NCI-H1092 (cell line): ENCODE measurements at places on chromosomes 16 and 17.

DNA sequence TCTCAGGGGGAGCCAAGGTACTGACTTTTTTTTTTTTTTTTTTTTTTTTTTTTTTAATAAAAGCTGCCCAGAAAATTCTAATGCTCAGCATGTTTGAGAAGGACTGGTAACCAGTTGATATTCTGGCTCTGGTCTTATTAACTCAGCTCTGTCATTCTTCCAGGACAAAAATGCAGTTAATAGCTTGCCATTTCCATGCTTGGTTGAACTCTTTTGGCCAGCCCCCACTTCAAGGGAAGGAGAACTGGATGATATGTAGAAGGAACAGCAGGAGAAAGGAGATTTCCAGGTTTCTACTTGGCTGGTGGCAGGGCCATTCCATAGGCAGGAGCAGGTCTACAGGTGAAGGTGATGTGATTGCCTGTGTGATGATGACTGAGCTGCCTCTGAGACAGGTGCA, 59.2 kb upstream of the TANC2 start:
- DNase-seq: no peak

GRCh38 chr16:56246051-56246817, 54.9 kb downstream of the GNAO1 start:
- DNase-seq: no peak

DNA sequence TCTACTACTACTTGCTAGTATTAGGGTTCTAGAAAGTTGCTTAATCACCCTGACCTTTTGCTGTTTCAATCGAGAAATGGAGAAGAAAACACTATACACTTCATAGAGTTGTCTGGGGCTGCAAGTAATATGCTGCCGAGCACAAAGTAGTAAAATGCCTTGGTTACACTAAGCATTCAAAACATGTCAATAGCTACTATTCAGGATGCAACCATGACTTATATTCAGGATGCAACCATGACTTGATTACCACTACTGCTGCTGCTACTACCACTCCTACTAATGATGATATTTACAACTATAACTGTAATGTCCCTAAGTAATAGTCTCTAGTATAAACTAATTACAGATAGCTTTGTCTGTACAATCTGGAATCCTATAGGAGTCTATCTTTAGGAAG, 35.3 kb downstream of the ADAMTS18 start:
- DNase-seq: no peak

DNA sequence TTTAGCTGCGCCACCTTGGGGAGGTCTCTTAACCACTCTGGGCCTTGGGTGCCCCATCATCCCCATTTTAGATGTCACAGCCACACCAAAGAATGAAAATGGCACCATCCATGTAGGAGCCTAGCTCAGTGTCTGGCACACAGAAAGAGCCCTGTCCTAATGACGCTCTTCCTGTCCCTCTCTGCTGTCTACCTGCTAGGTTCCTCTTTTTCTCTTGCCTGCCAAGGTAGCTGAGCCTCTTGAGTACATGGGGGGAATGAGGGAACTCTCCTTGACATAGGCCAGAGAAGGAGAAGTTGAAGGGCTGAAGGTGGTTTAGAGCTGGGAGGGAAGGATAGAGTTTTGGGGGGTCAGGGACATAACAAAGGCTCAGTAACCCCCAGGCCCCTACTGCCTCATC, 1.8 kb downstream of the RUNDC3A start:
- DNase-seq: no peak

- DNase-seq: no peak
Observed at GRCh38 chr16:77385481-77385880, 49.4 kb downstream of the ADAMTS18 start.

GRCh38 chr16:30407804-30408534, 563 bp downstream of the ZNF771 start:
- DNase-seq: no peak

DNA sequence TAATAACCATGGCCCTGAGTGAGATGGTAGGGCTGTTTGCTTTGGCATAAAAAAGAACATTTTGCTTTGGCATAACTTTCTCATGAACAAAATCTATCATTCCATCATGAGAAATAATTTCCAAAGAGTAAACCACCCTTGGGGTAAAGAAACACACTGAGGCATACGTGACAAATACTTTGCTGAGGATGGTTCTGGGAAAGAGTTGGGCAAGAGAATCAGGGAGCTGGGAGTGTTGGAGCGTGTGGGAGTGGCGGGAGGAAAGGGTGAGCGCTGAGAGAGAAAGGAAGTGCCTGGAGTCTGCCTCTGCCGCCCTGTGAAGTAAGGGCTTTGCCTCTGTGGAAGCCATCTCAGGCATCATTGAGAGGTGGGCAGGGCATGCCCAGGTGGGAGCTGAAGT, 60.2 kb upstream of the ARHGAP44 start:
- no peak for DNase-seq

- DNase-seq: no peak
Observed at GRCh38 chr17:75181608-75182318, 996 bp downstream of the SUMO2 start.

- DNase-seq: no peak
Observed at GRCh38 chr17:74977802-74978201, 5.2 kb upstream of the HID1 start.

DNA sequence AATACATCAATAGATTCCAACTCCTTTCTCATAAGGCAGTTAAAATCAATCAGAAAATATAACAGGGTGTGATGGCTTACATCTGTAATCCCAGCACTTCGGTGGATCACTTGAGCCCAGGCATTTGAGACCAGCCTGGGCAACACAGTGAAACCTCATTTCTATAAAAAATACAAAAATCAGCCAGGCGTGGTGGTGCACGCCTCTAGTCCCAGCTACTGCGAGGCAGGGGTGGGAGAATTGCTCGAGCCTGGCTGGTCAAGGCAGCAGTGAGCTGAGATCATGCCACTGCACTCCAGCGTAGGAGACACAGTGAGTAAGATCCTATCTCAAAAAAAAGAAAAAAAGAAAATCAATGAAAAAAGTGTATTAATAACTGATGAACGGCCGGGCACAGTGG, 258.6 kb downstream of the NTN1 start:
- no peak for DNase-seq

GRCh38 chr17:82959242-82959930, 119.6 kb upstream of the ZNF750 start:
- no peak for DNase-seq

- no peak for DNase-seq
Observed at GRCh38 chr17:61420052-61420451, 20.4 kb downstream of the TBX2 start.

DNA sequence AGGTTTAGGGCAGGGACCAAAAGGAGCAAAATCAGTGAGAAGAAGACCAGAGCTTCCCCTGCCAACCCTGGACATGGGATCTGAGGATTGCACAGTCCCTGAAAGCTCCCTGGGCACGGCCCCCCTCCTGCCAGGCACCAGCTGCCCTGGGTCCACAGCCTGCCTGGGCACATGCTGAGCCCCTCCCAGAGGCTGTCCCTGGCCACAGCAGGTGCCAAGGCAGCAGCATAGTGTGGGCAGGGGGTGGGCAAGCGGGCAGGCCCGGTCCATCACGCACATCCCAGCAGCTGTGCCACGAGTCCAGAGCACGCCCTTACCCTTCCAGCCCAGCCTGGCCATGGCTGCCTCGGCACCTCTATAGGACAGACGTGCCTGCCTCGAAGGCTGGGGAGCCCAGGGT, 12.7 kb downstream of the SCN4A start:
- no peak for DNase-seq

GRCh38 chr16:66925322-66925840, at the start of gene RRAD:
TSS of gene RRAD (minus strand) at chr16:66925535. CDS start at chr16:66925179, 356 bp downstream.
- DNase-seq: no peak

- no peak for DNase-seq
Observed at GRCh38 chr16:67555795-67556212, 6.5 kb upstream of the CTCF start.

DNA sequence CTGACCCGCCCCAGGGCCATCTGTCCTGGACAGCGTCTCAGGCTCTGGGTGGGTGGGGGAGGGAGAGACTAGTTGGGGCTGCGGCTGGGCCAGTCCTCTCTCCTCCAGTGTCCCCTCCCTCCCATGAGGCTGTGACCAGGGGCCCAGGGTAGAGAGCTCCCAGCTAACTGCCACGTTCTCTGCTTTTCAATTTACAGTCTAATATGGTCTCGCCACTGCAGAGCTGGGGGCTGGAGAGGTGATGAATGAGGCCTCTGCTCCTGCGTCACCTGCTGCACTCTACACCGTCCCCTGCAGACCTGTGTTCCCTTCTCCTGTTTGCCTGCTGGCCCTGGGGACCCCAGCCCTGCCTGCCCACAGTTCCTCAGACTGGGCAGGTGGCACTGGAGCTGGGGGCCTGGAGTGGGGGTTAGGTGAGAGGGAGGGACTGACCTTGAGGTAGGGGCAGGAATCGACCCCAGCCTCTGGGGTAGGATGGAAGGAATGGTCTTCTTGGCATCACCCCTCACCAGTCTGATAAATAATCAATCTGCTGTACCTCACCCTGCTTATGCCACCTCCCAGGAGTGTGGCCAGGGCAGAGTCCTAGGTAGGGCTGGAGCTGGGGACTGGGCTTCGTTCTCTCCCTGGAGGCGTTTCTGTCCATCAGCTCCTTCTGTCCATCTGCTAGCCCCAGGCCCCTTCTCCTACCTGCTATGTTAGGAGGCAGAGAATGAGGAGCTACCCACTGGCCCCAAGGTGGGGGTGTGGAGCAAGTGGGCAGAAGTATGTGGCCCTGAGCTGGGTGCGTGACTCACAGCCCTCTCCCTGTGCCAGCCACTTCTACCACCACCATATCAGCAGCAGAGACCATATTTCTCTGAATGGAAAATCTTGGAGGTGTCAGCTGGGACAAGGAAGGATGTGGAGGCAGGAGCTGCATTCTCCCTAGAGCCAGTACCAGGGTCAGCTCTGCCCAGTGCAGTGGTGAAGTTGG, 12.9 kb downstream of the SEZ6 start:
- no peak for DNase-seq

DNA sequence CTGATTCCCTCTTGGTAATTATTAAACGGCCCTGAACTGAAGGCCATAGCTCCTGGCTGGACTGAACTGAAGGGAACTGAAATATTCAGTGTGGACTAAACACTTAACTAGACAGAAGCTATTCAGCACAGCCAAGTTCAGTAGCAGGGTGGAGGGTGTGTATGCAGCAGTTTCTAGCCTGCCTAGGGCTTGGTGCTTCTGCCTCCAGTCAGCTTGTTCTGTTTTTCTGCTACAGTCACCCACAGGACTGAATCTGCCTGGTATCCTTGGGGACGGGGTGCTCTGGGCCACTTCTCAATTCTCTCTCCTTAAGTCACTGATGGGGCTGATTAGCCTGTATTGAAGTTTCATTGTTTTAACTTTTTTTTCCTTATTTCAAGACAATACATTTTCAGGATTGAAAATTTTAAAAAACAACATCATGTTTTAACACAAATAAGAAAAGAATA, 77.1 kb downstream of the WWP2 start:
- no peak for DNase-seq

DNA sequence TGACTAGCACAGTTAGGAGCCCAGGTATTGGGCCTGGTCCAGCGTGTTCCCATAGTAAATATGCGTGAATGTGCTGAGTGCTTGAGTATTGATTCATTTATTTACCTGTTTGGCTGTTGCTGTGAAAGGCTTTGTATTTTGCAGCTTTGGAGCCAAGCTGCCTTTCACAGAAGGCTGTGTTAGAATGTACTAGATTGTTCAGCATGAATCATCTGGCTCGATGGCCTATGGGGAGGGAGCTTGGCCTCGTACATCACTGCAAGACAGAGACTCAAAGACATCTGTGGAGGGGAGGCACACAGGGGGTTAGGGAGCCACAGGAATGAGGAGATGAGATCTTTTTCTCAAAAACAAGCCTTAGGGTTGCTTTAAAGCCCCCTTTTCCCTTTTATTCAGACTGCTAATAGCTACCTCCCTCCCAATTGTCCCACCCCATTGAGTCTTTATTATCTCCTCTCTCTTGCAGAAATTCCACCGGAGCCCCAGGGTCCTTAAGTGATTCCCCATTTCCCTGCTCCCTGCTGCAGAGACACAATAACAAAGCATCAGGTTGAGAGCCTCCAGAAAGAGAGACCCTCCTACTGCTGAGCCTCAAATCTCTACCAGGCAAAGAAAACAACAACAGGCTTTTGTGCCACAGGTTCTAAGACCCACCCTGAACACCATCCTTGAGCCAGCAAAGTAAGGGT, 307.2 kb downstream of the ABCC12 start:
- DNase-seq: peak; percentile 49

DNA sequence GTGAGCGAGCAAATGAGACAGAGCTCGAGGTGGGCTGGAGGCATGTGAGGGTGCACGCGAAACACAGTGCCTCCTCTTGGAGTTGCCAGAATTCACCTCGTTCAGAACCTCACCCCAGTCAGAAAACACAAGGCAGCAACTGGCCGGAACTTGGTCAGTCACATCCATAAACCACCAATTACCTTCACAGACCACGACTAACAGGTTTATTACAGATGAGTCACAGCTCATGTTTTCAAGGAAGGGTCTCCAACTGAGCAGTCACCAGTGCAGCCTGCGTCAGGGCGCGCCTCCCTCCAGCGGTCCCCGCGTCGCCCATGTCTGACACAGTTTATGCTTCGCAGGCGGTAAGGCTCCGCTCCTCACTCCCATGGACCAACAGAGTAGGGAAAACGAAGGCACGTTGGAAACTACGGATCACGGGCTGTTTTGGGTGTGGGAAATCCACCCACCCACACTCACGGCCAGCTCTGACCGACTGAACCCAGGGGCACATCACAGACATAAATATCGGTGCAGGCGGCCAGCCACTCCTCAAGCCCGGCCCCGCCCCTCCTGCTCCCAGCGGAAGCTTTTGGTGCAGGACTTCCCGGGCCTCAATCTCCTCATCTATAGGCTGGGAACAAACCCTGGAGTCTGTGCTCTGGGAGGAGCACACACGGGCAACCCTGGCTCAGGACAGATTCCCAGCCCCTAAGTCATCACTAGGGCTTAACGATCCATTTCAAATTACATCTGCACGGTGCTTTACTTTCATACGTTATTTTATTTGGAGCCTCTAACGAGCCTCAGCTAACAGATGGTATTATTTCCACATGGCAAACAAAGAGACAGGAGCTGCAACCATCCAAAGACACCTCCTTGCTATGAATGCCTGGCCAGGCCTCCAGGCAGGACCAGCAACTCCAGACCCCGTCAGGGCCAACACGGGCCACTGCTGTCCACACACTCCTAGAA, 126.3 kb downstream of the ZNF778 start:
- DNase-seq: peak; percentile 26

GRCh38 chr17:48567209-48567608, 10.9 kb downstream of the HOXB4 start:
- no peak for DNase-seq

- DNase-seq: no peak
Observed at GRCh38 chr17:73261617-73261951, at the start of gene CPSF4L. TSS of gene CPSF4L (minus strand) at chr17:73261880. CDS start at chr17:73261818, 62 bp downstream.

GRCh38 chr16:27740496-27741201, 190.7 kb downstream of the KATNIP start:
- no peak for DNase-seq

- DNase-seq: no peak
Observed at GRCh38 chr16:67236563-67237395, 9.8 kb downstream of the TMEM208 start.

DNA sequence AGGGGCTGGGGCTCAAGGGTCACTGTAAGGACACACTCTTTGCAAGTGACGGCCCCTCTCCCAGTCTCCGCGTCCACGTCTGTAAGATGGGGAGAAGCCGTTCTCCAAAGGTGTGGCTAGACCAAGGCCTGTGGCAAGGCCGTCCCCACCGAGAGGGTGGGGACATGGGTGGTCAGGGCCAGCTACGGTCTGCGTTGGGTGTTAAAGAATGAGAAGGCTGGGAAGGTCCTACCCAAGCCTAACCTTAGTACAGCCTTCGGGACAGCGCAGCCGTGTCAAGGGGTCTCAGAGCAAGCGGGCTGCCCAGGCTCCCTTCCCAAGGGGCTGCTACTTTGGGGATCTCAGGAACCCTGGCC, 1.9 kb downstream of the C1QTNF8 start:
- no peak for DNase-seq

- DNase-seq: no peak
Observed at GRCh38 chr17:67629971-67630320, 87.8 kb upstream of the NOL11 start.

- DNase-seq: no peak
Observed at GRCh38 chr17:29982991-29983653, 41.7 kb downstream of the EFCAB5 start.
